GF-D8 (cell line): ENCODE measurements at places on chromosomes 6 and 20.
A peak's percentile ranks its signal among the peaks of the same experiment; 100 is the strongest.

- DNase-seq, result no peak
Observed at GRCh38 chr20:32607324-32607723, 22.2 kb upstream of the NOL4L start.

DNA sequence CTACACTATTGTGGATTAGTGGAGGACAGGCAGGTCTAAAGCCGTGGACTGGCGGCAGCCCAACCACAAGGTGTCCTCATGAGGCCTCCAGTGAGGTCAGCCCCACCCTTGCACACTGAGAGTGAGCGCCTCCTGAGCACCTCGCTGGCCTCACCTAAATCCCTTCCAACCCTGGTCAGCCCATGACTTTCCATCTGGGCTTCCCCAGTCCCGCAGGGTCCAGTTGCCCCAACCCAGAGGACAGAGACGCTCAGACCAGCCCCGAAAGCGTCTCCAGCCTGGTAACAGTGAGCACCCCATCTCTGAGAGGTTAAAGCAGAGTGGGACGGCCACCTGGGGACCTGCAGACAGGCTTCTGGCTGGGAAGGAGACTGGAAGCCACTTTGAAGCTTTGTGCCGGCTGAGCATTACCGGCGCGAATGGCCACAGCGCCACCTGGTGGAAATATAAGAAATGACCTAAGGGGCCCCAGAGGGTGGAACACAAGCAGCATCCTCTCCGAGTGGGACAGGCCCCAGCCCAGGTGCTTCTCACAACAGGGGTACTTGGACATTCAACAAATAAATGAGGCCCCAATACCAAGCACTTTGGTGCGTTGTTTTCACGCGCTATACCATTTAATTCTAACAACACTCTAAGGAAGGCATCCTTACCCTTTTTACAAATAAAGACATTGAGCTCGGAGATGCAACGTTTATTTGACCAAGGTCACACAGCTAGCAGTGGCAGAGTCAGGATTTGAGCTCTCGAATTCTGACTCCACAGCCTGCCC lies 65.7 kb upstream of the TOP1 start:
- DNase-seq, result peak; percentile 2

GRCh38 chr6:143271024-143271423 lies 179.5 kb downstream of the ADAT2 start:
- no peak for DNase-seq

- DNase-seq, result no peak
Observed at GRCh38 chr6:29509239-29509638, 21.5 kb upstream of the MAS1L start.

DNA sequence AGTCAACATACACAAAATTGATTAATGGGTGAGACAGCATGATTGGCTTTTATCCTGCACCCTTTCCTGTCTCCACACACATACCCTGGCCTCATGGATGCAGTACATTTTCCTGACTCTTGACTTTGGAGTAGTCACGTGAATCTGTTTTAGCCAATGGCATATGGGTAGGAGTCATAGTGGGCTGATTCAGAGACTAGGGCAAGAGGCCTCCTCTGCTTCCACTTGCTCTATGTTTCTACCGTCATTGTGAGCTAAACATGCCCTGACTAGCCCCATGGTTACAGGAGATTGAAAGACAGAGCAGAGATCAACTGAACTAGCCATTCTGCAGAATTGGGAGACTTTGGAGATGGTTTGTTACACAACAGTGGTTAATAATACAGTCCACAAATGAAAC lies 850.0 kb downstream of the DHX35 start:
- DNase-seq, result no peak

GRCh38 chr6:156376091-156376490 lies 401.1 kb upstream of the ARID1B start:
- DNase-seq, result no peak

DNA sequence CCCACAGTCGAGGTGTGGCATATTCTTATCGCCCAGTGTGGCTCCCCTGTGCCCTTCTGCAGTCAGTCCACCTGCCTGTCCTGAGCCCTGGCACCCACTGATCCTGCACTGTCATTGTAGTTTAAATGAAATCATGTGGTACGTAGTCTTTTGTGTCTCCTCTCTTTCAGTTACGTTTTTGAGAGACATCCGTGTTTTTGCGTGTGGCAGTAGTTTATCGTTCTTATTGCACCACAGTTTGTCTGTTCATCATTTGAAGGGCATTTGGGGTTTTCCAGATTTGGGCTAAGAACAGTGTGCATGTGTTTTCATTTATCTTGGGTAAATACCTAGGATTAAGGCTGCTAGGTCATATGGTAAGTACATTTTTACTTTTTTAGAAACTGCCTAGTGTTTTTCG lies 49.3 kb downstream of the SPATA2 start:
- no peak for DNase-seq

DNA sequence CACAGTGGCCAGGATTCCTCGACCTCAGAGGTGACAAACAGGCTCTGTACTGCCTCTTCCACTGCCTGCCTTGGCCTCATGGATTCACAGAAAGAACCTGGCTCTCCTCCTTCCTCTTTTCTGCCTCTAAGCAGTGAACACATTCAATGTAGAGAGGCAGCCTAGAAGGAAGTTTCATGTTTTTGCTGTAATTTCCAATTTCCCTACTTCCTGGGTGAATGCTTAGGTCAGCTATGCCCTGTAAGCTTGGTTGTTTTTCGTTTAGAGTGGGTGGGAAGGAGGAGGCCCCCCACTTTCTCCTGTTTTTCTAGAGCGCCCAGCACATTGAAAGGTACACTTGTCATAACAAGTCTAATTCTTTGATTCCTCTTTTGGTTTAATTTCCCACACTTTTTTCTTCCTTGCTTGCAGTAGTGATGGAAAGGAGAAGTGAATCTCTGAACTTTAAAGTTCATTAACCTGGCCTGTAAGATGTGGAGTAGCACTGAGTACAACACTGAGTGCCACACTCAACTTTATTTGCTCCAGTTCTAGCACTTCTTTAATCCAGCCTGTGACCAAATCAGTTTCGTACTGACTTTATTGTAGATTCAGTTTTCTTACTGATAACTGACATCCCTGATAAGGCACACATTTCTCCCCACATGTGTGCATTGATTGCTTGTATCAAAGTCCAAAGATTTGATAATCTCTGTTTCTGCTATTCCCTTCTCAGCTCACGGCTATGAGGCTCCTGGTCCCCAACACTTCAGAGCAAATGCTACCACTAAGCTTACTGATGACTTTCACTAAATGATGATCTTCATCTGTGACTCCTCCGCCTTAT lies 100.0 kb upstream of the MAN1A1 start:
- peak; percentile 44 for DNase-seq

GRCh38 chr20:5265662-5265985 lies 51.1 kb downstream of the PROKR2 start:
- DNase-seq, result no peak

DNA sequence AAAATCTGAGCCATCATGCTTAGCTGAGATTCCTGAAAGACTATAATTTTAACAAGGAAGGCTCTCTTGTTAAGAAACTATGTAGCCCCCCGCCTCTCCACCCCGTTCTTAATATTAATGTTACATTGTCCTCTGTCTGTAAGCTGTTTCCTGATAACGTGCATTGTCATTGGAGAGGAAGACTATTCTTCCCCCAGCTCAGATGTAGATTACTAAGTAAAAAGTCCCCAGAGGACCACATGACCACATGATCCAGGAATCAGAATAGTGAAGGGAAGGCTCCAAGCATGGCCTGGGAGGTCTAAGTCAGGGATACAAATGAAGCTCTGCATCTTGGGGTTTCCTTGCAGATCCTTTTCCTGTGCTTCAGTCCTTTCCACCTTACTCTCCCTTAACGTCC lies 106.4 kb downstream of the JARID2 start:
- no peak for DNase-seq

- DNase-seq, result peak; percentile 15
Observed at GRCh38 chr6:13709689-13710551, 1.7 kb downstream of the RANBP9 start.

DNA sequence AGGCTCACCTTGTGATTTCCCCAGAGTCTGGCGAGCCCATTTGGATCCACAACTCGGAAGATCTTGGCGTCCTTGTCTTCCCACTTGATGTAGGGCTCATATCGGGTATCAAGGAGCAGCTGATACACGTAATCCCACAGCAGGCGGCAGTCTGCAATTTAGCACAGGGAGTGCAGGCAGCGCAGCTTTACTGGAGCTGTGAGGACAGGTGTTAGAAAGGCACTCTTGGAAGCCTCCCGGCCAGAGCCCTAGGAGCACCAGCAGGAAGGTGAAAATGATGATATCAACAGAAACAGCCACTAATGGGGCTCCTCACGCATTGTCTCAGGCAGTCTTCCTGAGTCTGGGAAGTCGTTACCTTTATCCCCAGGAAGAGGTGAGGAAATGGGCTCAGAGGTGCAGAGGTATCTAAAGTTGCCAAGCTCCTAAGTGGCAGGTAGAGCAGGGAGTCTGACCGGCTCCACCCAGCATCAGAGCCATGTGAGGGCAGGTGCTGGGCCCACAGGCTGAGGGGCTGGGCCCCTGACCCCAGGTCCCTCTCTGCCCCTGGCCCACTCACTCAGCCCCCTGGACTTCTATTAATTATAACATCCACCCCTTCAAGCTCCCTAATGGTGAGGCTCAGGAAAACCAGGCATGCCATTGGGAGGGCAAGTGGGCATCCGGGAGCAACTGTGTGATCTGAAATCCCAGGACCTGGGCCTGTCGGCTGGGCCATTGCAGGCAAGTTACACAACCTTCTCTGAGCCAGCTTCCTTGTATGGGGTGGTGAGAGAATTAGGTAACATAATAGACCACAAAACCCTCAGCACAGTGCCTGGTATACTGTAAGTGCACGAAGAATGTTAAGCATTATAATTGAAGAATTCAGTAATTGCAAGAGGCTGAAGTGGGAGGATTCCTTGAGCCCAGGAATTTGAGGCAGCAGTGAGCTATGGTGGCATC lies 18.3 kb downstream of the ETV7 start:
- peak; percentile 86 for DNase-seq

DNA sequence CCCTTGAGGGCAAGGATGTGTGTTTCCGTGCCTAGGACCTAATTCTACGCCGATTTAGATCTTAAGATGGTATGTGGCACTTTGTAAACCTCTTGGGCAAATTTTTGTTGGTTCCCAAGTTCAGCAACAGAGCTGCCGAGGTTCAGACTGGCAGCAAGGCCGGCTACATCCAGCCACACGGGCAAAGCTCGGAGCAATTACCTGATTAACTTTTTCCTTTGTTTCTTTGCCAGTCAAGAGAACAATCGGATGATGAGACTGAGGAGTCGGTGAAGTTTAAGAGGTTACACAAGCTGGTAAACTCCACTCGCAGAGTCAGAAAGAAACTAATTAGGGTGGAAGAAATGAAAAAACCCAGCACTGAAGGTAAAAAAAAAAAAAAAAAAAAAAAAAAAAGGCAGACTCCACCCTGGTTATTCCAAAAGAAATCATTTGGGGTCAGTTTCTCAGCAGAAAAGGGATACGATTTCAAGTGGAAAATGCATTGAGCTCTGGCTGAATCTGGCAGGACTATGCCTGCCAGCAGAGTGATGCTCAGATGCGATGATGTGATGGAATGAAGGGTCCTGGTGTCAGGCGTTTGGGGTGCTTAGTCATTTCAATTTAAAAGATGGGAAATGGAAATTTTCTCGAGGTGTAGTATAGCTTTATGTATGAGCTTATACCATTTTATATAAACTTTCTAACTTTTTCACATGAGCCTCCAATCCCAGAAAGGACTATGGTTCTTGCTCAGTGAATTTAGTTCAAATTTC lies 171.6 kb downstream of the SASH1 start:
- no peak for DNase-seq

- DNase-seq, result no peak
Observed at GRCh38 chr20:53570446-53571276, 23.0 kb downstream of the ZNF217 start.

DNA sequence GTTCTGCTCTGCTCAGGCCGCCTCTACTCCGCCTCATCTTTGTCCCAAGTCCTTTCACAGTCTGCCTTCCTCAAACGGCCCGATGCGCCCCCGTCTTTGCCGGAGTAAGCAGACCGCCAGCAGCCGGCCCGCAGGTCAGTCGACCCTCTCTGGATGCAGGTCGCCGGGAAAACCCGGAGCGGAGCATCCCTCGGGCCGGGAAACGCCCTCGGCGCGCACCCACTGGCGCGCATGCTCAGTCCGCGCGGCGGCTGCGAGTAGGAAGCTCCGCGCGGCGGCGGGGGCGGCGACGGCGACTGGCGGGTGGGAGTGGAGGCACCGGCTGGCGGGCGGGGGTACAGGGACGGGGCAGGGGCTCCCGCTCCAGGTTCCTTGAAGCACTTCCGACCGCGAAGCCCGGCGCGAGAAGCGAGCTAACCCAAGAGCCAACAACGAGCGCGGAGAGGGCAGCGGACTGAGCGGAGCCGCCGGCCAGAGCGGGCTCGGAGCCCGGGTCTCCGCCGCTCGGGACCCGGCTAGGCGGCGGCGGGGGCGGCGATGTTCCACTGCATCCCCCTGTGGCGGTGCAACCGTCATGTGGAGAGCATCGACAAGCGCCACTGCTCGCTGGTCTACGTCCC lies at the start of gene LRRC1:
TSS of gene LRRC1 (plus strand) at position 286 of the 620 bp plus-strand sequence. CDS start at position 538, 252 bp downstream.
- no peak for DNase-seq

DNA sequence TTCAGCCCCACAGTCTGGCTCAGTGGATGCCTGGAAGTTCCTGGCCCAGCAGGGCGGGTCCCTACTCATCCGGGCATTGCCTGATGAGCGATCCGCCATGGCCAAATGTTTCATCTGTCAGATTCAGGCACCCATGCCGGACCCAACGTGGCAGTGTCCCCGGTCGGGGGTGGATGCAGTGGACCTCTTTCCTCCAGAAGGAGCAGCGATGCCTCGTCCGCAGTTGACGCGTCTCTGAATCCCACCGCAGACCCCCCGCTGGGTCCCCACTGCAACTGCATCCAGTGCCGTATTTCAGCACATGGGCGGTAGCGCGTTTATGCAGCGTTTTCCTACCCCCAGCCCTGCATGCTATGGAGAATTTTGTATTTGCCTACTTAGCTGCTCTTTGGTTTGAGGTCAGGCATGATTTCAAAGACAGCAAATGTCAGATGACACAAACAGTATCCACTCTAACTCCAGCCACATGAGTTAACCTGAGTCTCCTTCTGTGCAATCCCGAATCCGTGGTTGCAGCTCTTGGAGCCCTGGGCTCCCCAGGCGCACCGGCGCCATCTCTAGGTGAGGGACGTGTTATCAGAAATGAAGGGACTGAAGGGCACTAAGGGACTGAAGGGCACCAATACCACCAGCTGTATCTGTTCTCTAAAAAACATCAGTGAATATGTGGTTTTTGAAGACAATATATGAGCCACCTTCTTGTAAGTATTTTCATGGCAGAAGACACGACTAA lies 72.6 kb upstream of the THBS2 start:
- DNase-seq, result no peak

GRCh38 chr20:3686867-3687321 lies 5.1 kb upstream of the ADAM33 start:
- no peak for DNase-seq
